ENCODE measurements at places on chromosomes 7 and 10.
A peak's percentile ranks its signal among the peaks of the same experiment; 100 is the strongest.

DNA sequence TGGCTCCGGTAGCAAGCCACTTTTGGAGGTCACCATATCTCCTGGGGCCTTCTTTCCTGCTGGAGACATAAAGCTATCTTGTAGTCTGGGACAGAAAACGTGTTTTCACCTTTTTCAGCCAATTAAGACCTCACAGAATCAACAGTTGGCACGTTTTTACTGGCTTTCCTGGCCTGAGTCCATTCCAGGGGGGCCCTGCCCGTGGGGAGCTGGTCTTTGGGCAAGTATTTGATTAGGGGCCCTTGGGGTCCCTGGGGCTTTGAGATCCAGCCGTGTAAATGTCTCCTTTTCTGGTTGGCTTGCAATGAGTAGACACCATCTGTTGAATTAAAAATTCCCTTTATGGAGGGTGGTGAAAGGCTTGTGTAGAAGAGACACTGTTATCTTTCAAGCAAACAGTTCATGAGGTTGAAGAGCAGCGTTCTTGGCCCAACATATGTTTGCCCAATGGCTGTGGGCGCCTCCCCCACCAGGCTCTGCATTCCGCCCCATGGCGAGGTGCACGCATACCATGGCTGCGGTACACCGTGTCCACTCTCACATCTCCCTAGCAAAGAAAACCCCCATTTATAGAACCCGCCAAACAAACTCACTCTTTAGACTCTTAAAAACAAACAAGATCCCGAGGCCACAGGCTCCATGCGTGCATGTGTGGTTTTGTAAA, 593.2 kb downstream of the LRMDA start:
- DNase-seq: no peak

DNA sequence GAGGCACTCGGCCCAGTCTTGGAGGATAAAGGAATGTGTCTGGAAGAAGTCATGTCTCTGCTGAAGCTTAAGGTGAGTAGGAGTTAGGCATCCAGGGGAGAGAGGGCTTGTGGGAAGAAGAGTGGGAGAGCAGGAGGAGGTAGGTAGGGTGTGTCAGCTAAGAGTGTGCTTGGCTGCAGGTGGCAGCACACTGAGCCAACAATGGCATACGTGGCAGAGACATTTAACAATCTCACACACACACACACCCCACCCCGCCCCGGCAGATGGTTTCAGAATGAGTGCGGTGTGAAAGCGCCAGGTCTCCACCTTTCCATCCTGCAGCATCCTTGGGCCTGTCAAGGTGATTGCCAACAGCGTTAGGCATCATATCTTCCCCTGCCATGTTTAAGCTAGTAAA, 11.2 kb upstream of the ARPC1A start:
- no peak for DNase-seq

DNA sequence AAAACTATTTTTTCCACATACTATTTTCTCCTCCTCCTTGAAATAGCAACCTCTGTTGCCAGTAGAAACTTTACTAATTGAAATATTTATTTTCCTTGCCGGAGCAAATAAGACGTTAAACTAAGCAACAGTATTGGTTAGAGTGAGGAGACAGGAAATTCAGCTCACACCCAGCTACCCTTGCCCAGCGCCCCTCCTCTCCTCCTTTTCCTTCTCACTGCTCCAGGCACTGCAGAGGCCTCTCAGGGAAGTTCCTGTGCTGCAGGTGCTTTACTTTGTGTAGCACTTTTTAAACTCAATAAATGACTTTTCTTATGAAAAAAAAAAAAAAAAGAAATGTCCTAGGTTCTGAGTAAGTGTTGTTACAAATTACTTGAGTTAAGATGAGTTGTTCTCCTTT, 134.0 kb downstream of the SEMA3E start:
- no peak for DNase-seq

GRCh38 chr7:137661634-137662033, 185.1 kb downstream of the DGKI start:
- no peak for DNase-seq

GRCh38 chr7:54877683-54878082, 118.7 kb upstream of the SEC61G start:
- no peak for DNase-seq

DNA sequence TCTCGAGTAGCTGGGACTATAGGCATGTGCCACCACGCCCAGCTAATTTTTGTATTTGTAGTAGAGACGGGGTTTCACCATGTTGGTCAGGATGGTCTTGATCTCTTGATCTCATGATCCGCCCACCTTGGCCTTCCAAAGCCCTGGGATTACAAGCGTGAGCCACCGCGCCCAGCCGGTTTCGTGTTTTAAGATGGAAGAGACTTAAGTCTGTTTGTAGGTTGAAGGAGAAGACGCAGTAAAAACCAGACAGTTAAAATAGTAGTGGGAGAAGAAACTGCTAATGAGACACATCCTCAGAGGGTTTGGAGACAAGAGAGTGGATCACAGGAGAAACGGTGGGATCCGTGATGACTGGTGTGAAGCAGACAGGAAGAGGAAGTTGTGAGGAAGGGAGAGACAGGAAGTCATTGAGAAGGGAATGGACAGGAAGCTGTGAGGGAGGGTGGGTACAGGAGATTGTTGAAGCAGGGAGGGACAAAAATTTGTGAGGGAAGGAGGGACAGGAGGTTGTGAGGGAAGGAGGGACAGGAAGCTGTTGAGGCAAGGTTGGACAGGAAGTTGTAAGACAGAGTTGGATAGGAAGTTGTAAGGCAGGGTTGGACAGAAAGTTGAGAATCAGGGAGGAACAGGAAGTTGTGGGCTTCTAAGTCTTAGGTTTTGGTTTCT, 115.5 kb downstream of the WDFY4 start:
- no peak for DNase-seq

- DNase-seq: peak; percentile 30
These were observed 69.4 kb downstream of the VOPP1 start for GRCh38 chr7:55502858-55503440.

- no peak for DNase-seq
These were observed 75.9 kb upstream of the SP8 start for GRCh38 chr7:20862554-20862953.

DNA sequence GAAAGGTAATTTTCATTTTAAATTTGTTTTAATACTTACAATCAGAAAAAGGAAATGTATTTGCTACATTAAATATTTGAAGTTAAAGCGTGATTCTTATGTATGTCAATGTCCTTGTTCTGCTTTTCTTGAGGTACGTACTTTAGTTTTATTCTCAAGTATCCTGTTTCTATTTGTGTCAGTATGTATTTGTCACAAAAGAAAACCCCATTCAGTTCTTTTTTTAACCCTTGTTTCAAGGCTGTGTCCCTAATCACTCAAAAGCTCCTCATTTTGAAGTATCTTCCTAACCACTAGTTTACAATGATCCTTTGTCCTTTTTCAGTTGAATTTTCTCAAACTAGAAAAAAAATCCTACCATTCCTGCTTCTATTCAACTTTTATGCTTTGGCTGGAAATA, 25.2 kb downstream of the NHLRC2 start:
- no peak for DNase-seq

- DNase-seq: no peak
These were observed 17.1 kb upstream of the SEPHS1 start for GRCh38 chr10:13365243-13365642.

GRCh38 chr10:62244785-62245467, 23.7 kb downstream of the RTKN2 start:
- peak; percentile 48 for DNase-seq

DNA sequence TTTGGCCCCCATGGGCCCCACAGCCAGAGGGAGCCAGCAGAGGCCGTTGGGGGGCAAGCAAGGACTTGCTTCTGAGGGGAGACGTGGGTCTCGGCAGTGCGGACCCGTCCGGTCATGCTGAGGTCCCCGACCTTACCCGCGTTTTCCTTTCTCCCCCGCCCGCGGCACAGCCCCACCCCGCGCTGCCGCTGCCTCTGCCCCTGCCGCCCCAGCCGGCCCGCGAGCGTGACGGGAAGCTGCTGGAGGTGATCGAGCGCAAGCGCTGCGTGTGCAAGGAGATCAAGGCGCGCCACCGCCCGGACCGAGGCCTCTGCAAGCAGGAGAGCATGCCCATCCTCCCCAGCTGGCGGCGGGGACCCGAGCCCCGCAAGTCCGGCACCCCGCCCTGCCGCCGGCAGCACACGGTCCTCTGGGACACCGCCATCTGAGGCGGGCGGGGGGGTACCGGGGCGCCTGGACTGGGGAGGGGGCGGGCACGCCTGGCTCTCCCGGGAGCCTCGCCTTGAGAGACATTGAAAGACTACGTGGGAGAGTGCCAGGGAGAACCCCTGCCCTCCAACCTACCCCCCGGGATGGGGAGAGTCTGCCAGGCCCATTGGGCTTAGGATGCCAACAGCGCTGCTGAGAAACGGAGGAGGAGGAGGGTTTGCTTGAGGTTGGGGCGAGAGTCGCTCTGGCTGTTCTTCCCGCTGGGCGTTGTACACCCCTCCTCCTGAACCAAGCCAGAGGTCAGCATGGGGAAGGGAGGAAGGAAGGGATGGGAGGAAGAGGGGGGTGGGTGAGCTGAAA, 9.9 kb downstream of the NYAP1 start:
- DNase-seq: no peak

DNA sequence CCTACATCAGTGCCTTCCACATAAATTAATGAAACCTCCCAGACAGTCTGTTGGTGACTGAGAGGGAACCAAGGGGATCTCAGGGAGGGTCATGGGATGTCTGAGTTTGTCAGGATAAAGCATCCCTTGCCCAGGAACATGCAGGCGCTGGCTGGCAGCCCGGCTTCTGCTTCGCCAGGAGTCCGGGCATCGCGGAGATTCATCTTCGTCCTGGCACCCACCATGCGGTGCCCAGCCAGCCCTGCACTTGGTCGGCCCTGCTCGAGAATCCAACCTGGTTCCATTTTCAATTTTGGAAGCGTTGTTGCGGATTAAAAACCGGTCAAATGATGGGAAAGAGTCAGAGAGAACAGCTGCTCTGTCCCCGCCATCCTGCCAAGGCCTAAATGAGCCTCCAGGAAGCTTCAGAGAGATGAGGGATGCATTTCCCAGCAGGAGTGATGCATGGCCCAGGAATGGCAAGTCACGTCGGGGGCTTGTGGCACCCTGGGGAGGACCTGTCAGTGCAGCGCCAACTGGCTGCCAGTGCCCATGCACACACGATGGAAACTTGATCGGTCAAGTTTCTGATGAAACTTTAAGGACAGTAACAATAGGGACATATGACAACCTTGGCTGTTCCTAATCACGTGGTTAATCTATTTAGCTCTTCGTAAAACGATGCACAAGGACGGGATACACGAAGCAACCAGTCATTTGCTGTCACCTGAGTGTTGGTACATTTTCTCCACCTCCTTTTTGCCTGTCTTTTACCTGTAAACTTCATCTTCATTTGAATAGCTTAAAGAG, 260.8 kb upstream of the MKI67 start:
- DNase-seq: no peak

DNA sequence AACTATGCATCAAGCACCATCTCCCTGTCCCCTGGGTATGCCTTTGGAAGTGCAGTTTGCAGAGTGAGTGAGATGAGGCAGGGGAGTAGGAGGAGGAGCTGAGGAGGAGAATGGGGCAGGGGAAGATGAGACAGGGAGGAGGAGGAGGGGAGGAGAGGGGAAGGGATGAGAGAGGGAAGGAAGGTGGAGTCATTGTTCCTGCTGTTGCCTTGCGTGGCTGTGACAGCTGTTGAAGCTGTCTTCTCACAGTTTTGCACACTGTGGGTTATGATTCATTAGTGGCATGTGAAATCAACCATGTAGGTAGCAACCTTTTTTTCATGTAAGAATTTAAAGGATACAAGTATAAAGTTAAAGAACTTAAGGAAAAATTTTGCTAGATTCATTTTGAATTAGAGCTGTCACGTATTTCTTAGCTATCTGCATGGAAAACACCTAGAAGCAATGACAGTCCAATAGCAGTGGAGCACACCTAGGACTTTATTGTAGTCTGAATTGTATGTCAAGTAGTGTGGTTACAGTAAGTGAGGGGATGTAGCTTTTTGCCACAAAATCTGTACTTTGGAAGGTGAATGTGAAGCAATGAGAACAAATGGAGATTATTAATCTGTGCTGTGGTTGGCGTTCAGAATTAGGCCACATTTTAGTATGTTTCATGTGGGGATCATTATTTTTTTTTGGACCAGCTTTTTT, 21.7 kb downstream of the CCM2 start:
- no peak for DNase-seq

- DNase-seq: no peak
These were observed 39.1 kb downstream of the MINDY3 start for GRCh38 chr10:15821046-15821683.

DNA sequence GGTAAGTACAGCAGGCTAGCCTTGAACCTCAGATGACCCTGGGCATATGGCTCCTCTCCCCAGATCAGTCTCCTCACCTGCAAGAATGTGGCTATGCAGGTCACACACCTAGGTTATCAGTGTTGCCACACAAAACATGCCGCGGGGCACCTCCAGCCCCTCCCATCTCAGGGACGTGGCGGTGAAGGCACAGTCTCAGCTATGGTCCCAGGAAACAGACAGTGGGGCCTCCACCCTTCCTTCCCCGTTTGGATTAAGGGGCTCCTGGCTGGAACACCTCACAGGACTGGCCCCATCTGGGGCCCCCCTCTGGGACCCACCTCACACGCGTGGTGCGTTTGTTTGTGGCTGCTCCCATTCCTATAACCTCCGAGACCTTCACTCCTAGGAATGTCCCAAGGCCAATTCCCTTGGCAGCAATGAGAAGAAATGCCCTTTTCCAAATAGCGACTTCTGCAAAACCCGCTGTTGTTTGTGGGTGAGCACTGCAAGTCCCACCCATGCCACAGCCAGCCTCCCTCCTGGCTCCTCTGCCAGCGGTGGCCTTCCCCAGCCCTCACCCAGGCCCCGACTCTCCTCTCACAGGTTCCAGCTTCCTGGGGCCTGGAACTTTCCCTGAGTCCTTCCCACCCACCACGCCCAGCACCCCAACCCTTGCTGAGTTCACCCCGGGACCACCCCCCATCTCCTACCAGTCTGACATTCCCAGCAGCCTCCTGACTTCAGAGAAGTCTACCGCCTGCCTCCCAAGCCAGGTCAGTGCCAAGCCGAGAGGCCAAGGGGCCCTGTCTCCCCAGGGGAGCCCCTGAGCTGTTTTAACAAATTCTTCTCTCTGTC, 17.1 kb downstream of the ZMIZ2 start:
- no peak for DNase-seq

DNA sequence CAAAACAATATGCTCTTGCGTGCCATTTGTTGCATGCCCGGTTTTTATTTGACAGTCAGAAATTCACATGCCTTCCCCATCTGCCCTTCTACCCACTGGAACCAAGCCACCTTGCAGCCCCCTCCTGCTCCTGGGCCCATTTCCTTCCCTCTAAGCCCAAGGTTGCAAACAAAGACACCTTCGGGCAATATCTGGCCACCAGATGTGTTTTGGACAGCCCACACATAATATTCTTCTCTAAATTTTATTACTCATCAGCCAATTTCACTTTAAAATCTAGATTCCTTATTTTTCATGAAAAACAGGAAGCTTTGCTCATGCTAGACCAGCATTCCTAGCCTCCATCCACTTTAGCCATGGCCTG, 18.2 kb upstream of the C10orf105 start:
- DNase-seq: no peak

GRCh38 chr10:73910401-73910763, 550 bp upstream of the PLAU start:
- DNase-seq: no peak
